Fibroblast of skin of back (primary cell): ENCODE measurements at places on chromosomes 12 and 14.
A peak's percentile ranks its signal among the peaks of the same experiment; 100 is the strongest.

DNA sequence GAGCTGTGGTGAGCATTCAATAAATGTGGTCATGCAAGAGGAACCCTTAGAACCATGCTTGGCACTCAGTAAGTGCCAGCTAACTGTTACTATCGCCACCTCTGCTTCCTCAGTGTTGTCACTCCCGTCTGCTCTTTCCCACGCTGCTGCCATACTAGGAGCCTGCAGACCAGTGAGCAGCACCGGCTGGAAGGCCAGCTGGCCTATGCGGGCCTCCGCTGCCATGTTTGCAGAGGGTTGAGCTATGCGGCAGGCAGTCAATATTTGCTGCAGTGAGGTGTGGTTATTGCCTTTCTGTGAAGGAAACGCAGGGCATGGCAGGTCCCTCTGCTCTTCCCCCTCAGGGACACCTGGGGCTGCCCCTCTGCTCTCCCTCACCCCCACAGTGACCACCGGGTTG, 13.0 kb downstream of the KMT5A start:
- DNase-seq, result no peak

DNA sequence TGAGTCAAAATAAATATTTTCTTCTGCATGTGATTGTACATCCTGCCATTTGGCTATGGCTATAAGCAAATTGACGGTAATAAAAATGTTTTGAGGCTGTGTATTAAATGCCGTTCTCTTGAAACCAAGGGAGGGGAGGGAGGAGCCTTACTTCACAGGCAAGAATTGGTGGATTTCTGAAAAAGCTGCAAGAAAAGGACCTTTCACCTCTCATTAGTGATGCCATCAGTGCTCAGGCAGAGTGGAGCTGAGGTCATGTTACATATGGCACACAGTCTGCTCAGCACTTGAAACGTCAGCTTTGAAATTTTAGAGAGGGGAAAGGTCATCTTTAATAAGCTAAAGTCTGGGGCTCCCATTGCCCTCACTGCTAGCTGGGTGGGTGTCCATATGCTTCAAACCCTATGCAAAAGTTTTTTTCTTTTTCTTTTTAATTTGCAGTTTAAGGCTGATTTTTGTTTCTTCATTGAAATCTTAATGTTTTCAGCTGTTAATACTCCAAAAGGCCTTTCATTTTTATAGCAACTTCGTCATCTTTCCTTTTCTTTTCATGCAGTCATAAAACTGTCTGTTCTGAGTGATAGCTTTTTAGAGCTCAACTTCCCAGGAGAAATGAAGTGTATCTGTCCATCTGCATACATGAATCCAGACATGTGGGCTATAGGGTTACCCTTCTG, 9.8 kb upstream of the SIX1 start:
- no peak for DNase-seq

- DNase-seq, result no peak
Observed at GRCh38 chr12:106696681-106697417, 77.6 kb upstream of the RIC8B start.

GRCh38 chr12:130342442-130342841, 4.8 kb downstream of the PIWIL1 start:
- DNase-seq, result no peak

DNA sequence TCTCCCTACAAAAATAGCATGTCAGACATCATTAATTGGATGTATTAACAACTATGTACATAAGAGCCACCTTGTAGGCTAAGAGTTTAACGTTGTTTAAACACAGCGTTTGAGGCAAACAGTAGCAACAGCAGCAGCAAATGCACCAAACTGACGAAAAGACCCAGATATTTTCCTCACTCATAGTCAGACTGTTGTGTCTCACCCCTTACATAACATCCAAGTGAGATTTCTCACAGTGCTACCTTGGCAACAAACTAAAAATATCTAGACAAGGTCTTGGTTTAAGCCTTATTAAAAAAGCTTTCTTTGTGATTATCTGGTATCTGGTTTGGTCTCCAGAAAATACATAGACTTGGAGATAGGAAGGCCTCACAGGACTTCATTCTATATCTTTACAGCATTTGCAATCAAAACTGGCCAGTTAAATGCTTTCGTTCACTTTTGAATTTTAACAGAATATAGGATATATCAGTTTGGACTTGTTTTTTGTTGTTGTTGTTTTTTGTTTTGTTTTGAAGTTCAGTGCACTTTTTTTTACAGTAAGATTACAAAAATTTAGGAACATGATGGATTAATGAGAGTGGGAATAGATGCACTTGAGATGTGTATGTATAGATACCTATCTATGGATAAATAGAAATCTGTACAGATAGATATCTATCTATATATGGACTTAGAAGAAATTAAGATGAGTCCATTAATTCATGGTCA, 4.1 kb downstream of the BHLHE41 start:
- no peak for DNase-seq

GRCh38 chr12:27164330-27165040, 79.6 kb upstream of the STK38L start:
- DNase-seq, result no peak

DNA sequence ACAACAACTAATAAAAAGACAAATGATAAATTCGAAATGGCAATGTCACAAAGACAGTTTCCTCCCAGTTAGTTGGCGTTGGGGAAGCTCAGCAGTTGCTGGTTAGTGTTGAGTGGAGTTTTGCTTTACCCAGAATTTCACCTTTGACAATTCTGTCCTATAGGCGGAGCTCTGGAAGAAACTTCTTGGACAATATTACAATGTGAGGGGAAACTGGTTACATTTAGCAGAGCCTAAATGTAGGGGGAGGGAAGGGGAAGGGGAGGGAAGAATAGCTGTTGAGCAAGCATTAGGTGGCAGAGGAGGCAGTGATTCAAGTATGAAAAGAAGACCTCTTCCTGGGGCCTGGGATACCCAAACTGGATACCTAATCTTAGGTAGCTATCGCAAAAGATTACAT, 51.4 kb downstream of the BDKRB1 start:
- no peak for DNase-seq

- DNase-seq, result peak; percentile 91
Observed at GRCh38 chr14:32472512-32473463, 143.7 kb downstream of the AKAP6 start.

DNA sequence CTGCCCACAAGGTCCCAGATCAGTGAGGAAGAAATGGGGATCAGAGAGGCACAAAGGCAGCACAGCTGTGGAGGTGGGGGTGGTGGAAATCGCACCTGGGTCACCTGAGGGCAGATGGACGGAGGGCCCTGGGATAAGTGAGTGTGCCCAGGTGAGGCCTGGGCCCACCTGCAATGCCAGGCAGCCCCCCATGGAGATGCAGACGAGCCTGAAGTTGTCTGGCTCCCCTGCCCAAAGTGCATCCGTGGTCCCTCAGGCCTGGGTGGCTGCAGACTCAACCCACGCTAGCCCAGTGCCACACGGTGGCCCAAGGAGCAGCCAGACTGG, 84.9 kb downstream of the NCOR2 start:
- DNase-seq, result no peak

DNA sequence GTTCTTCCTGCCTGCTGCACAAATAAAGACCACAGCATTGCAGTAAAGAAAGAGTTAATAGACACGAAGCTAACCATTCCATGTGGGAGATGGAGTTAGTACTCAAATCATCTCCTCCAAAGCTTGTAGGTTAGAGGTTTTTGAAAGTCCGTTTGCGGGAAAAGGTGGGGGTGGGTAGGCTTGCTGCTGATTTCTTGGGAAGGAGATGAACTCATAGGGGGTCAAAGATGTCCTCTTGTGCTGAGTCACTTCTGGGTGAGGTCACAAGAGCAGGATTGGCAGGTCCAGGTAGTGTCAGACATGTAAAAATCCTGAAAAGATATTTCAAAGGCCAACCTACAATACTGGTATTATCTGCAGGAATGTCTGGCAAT, 66.4 kb downstream of the PTHLH start:
- DNase-seq, result no peak

DNA sequence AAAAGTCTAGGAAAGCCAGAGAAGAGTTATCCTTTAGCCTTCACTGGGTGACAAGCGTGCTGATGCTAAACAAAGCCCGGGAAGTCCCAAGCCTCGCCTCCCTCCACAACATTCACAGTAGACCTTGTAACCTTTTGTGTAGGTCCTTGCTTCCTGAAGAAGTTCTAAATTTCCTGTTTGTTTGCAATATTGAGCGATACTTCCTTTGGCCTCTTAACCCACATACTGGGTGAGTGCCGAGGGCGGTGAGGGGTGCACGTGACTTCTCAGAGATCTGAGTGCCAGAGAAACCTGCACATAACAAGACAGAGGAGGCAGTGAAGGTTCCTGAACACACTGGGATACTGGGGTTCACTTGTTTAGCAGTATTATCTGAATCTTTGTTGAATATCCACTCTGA, 134.3 kb downstream of the PLXNC1 start:
- DNase-seq, result no peak

DNA sequence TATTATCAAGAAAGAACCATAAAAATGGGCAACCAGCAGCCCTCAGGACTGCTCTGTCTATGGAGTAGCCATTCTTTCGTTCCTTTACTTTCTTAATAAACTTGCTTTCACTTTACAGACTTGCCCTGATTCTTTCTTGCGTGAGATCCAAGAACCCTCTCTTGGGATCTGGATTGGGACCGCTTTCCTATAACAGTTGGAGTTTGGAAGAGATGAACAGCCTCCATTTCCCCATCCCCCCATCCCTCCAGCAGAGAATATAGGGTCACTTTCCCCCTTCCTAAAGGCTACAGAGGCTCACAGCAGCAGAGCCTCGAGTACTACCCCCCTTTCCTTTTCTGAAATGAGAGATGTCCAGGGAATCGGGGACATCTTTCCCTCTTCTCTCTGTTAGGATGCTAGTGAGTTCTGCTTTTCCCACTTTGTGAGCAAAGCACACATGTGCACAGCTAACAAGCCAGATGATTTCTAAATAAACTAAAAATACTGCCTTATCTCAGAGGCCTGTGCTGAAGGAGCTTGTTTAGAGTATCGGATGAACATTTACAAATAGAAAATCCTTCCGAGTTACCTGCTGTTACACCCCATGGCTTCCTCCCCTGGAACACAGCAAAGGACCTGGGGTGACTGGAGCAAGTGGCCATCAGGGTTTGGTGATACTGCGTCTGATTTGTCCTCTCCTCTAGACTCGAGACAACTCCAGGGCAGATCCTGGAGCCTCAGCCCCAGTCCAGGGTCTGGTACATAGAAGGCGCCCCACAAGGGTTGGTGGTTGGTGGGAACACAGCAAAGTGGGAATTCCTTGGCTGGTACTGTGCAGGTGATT, 144.2 kb downstream of the SLC38A6 start:
- DNase-seq, result no peak

- peak; percentile 90 for DNase-seq
Observed at GRCh38 chr12:107317751-107318555, 224.6 kb upstream of the CRY1 start.

GRCh38 chr12:102957339-102958050, at the start of gene ASCL1:
Gene ASCL1, plus strand, starts transcription at chr12:102957674. Its CDS starts 571 bp downstream, at chr12:102958245.
- DNase-seq, result peak; percentile 20

DNA sequence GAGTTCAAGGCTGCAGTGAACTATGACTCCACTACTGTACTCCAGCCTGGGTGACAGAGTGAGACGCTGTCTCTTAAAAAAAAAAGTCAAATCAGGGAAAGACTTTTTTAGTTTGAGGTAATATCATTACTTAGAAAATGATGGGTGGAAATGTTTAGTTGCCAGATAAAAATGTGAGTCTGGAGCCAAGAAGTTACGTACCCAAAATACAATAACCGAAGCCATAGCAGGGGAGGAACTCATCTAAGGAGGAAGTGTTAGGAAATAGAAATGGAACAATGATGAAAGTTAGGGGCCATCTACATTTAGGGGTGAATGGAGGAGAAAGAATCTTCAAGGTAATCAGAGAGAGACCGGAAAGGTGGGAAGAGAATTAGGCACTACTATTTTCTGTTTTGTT, 98.8 kb downstream of the DACT1 start:
- no peak for DNase-seq

GRCh38 chr12:65306366-65307168, 28.1 kb downstream of the MSRB3 start:
- DNase-seq, result peak; percentile 74

DNA sequence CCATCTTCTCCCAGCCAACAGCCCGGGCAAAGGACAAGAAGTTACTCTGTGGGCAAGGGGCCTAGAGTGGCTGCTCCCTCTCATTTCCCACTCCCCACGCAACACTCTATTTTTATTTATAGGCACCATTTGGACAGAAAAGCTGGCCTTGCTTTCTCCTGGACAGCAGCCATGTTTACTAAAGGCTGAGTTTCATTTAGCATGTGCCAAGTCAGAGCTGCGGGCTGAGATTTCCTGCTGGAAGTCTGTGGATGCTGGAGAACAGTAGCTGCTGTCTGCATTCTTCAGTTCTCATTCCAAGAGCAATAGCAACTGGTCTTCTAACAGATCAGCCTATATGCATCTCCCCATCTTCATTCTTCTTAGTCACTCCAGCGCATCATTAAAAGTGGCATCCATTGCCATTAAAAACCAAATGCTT, 8.3 kb downstream of the COL2A1 start:
- DNase-seq, result peak; percentile 40

DNA sequence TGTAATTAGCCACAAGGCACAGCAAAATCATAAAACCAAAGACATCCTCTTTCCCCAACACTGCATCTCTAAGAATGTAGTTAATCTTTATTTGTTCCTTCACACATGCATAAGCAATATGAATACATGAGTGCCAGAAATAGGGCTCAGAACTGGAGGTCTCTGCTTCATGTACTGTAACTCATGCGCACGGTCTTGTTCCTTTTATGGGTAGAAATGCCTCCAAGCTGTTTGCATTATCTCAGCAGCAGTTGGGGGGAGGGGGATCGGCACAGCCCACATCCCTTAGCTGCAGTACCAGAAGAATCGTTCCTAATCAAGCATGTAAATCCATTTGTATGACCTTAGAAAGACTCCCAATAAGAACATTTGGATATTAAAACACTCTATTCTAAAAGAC, 20.0 kb downstream of the RHOJ start:
- DNase-seq, result peak; percentile 58

DNA sequence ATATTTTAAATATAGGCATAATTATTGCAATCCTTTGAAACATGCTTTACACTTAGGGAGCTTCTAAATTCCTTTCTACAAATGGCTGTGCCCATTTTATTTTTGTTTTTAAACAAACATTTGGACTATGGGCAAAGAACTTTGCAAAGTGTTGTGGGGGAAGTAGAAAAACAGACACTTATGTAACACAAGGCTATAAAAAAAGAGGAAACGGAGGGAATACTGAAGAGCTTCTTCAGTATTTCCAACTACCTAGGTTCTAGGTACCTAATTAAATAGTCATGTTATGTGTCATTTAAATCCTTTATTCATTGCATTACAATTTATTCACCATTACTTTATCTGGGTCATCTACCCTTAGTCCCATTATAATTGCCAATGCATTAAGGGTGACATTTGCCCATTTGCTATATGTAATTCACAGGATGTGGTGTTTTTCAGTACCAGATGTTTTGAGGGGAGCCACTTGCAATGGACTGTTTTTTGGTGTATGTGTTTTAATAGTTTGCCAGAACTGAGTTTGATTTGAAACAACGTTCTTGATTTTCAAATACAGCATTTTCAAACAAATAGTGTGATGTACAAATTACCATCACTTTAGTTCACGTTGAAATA, 1.5 kb upstream of the MSRB3 start:
- DNase-seq, result no peak

DNA sequence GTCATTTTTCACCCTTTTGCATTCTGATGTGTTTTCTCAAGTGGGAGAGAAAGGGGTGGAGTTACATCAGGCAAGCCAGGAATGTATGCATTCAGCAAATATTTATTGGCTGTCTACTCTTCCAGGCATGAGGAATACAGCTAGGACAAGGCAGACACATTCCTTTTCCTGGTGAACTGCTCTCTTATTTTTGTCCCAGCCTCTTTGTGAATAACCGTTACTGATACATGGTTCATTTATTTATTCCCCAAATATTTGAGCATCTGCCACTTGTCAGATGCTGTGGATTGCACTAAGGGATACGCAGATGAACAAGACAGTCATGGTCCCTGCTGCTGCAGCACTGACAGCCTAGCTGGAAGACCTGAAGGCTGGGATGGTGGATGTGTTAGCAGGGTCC, 6.1 kb downstream of the PELI2 start:
- DNase-seq, result peak; percentile 85
